ENCODE measurements at places on chromosomes 5 and 9. TPM values are rescaled to one million over a fixed set of nuclear protein-coding genes. Genes with fewer than 3 reads are reported as not detected.
A peak's percentile ranks its signal among the peaks of the same experiment; 100 is the strongest.

The GFRA3 gene
- polyA plus RNA-seq: 6.9 TPM

DNA sequence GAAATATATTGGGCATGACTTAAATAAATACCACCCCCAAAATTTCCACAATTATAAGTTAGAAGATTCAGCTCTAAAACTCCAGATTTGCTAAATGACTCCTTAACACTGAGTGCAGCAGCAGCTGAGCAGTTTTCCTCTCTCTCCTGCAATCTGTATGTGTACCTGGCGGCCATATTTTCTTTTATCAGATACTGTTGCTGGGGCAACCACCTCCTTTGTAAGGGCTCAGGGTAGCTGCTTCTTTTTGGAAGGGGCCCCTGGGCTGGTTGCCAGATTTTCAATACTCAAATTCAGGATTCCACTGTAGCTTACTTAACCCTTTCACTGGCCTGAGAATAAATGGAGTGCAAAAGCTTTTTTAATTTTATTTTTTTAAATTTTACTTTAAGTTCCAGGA lies 197.0 kb downstream of the TAF11L14 start:
- no peak for DNase-seq

- no peak for DNase-seq
Measured at GRCh38 chr5:168426864-168427172, 59.5 kb upstream of the RARS1 start.

DNA sequence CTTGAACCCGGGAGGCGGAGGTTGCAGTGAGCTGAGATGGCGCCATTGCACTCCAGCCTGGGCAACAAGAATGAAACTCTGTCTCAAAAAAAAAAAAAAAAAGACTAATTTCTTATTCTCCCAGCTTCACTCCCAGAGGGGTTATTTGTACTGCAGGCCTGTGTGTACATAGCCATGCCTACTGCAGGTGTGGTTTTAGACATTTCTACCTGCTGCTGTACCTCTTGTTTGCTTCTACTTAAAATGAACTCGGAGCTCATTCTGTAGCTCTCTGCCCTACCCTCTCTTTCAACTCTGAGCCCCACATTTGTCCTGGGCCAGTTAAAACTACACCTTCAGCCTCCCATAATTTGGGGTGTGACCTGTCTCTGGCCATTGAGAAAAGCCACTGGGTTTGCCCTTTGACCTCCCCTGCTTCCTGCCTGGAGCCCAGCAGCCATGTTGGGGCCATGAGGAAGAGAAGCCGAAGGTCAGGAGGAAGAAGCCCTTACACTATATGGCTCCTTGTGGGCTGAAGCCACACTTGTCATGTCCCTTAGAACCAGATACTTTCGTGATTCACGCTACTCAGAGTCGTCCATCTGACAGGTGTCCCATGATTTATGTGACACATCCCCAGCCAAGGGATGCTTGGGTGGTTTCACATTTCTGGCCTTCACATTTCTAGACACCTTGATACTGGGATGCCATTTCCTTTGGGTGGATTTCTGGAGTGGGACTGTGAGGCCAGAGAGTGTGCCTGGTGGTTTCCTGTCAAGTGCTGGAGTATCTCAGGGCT lies 9.4 kb upstream of the CARD19 start:
- DNase-seq: no peak

DNA sequence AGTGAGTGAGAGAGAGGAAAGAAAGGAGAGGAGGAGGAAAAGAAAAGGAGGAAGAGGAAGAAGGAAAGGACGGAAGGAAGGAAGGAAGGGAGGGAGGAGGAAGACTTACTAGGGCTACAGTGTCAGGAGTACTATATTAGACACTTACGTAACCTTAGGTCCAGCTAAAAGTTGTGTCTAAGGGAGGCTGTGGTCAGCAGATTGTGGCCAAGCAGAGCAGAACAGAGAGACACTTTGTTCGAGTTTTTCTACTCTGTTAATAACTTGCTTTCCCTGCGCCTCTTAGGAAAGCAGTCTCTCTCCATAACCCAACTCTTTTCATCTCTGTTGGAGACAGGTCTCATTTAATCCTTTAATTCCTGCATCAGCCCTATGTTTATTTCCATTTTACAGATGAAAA lies 138.9 kb downstream of the KCNN2 start:
- DNase-seq: peak; percentile 1

GRCh38 chr9:16367605-16368231 lies 502.8 kb downstream of the BNC2 start:
- no peak for DNase-seq

The TENT4A gene
- polyA plus RNA-seq: 24.7 TPM

The SPATA31E1 gene
- 0.48 TPM for polyA plus RNA-seq

The PFN3 gene
- polyA plus RNA-seq: not detected

- DNase-seq: no peak
Measured at GRCh38 chr5:69502367-69502766, 9.8 kb downstream of the OCLN start.

The ZNF300 gene
- polyA plus RNA-seq: 13.7 TPM

- no peak for DNase-seq
Measured at GRCh38 chr5:56585461-56585860, 229.9 kb upstream of the MAP3K1 start.

GRCh38 chr9:106775960-106776359 lies 87.0 kb upstream of the ZNF462 start:
- no peak for DNase-seq

DNA sequence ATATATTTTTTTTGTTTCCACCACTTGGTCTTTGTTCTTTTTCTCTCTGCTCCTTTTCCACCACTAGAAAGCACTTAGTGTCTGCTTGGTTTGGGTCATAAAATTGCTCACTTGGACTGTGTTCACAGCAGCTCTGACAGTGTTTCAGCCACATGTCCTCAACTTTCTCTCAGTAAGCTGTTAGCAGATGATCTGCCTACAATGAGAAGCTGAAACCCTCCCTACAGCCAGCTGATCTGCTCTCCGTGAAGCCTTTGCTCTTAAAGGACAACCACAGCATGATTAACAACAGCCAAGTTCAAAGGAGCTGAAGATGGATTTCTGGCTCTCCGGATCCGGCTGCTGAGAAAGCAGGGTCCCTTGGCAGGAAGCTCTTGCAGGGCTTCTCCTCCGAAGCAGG lies 31.6 kb downstream of the PRLR start:
- DNase-seq: peak; percentile 87

The SSBP2 gene
- polyA plus RNA-seq: 27.8 TPM

DNA sequence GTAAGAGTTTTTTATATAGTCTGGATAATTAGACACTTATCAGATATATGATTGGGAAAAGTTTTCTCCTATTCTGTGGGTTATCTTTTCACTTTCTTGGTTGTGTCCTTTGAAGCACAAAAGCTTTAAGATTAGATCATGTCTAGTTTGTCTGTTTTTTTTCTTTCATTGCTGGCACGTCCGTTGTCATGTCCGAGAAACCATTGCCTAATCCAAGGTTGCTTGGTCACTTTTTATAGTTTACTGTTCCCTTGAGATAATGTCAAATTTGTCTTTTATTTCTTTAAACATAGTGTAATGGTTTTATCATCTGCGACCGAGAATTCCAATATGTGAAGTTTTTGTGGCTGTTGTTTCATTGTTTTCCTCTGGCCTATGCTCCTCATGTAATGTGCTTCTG lies 28.8 kb downstream of the GARNL3 start:
- DNase-seq: no peak

- DNase-seq: no peak
Measured at GRCh38 chr9:35518225-35518821, 28.4 kb downstream of the RUSC2 start.

GRCh38 chr9:127402401-127403090 lies 5.6 kb downstream of the SLC2A8 start:
- no peak for DNase-seq

- DNase-seq: no peak
Measured at GRCh38 chr9:120663950-120664349, 50.3 kb downstream of the MEGF9 start.

The TMEM174 gene
- polyA plus RNA-seq: not detected

The NRARP gene
- polyA plus RNA-seq: 32.4 TPM

GRCh38 chr5:32155211-32155610 lies 18.9 kb downstream of the GOLPH3 start:
- DNase-seq: no peak

- DNase-seq: no peak
Measured at GRCh38 chr9:34553511-34554021, 30.8 kb upstream of the ENHO start.

GRCh38 chr5:142866563-142867275 lies 96.5 kb downstream of the ARHGAP26 start:
- DNase-seq: peak; percentile 83

- DNase-seq: no peak
Measured at GRCh38 chr5:148514344-148514743, 130.6 kb downstream of the FBXO38 start.

DNA sequence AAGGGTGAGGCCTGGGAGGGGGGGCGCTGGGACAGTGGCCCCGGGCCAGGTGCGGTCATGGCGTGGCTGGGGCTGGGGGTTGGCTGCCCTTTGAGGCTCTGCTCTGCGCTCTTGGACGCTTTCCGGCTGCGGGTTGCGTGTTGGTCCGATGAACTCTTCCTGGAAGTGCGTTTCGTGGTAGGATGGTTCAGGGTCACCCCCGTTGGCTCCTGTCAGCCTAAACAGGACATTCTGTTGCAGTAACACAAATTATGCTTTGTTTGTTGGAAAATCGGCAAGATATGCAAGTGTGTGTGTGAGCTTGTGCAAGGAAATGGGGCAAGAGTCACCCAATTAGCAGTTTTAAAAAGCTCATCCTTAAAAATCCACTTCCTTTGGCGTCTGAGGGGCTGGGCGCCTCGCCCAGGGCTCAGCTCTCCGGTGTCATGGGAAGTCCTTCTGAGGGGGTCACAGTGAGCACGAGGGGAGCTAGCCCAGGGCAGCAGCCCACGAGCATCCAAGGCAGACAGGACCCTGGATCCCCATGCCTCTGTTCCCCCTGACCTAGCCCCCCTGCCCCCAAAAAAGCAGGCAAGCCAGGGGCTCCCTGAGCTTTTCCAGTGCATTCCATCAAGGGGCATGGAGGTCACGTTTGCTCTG lies 22.2 kb upstream of the RNU6ATAC start:
- no peak for DNase-seq

DNA sequence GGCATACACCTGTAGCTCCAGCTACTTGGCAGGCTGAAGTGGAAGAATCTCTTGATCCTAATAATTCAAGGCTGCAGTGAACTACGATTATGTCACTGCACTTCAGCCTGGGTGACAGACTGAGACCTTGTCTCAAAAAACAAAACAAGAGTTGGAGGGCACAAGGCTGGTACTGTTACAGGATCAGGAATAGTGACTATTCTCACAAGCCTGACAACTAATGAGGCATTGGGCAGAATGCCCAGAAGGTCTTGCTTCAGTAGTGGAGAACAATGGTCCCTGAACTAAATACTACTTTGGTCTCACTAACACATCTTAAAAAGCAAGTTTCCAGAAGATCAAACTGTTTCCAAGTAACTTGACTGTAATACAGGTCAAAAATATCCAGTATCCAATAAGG lies 182.9 kb upstream of the RFX3 start:
- no peak for DNase-seq

GRCh38 chr5:98170994-98171393 lies 602.5 kb upstream of the RGMB start:
- no peak for DNase-seq

DNA sequence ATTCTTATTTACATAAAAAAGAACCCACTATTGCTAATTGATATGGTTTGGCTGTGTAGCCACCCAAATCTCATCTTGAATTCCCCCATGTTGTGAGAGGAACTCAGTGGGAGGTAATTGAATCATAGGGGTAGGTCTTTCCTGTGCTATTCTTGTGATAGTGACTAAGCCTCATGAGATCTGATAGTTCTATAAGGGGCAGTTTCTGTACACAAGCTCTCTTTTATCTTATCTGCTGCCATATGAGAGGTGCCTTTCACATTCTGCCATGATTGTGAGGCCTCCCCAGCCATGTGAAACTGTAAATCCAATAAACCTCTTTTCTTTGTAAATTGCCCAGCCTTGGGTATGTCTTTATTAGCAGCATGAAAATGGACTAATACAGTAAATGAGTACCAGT lies 58.2 kb upstream of the PRR16 start:
- DNase-seq: no peak

All from large intestine (tissue), 12 donors.